Cerebellar cortex (tissue), 1 donor: ENCODE measurements at places on chromosomes 3 and 15.

DNA sequence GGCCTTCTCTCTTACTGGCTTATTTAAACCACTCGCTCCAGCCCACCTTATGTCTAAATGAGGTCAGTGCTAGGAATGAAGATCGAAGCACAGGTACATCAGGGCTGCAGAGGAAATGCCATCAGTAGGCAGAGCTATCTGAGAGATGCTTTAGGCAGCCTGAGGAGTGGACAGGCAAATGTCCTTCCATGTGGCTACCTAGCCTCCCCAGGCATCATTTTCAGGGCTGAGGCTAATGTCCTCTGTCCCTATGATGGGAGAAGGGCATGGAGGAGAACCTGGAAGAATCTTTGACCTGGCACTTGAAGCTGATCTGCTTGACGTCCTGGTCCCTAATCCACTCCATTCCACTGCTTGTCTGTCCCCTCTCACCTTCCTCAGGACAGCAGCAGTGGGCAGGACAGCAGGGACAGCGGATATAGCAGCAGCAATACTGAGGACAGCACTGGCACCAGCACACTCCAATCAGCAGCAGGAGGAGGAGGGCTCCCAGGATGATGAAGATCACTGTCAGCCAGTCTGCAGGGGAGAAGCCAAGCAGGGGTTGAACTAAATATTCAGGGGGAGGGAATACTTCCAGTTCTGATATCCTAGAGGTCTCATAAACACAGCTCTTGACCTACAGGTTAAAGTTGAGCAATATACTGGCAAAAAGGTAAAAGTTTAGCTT lies 21.0 kb downstream of the ILDR1 start:
- DNase-seq: no peak

DNA sequence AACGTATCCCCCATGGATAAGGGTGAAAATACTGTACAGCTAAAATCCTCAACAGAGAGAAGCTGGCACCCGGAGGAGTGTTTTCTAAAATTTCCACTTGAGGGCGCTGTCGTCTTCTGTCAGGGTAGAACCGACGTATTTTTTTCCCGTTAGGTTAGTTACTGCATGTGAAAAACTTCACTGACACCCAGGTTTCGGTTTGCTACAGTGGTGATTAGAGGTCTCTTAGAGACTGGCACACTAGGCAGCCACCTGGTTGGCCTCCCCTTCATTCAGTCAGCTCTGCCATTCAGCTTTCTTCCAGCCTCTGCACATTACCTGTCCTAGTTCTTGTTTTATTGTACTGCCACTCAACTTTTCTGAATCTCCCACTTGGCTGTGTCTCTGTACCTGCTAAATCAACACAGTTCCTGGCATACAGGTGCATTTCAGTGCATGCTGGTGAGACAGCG lies 18.4 kb downstream of the CCK start:
- peak; percentile 72 for DNase-seq

DNA sequence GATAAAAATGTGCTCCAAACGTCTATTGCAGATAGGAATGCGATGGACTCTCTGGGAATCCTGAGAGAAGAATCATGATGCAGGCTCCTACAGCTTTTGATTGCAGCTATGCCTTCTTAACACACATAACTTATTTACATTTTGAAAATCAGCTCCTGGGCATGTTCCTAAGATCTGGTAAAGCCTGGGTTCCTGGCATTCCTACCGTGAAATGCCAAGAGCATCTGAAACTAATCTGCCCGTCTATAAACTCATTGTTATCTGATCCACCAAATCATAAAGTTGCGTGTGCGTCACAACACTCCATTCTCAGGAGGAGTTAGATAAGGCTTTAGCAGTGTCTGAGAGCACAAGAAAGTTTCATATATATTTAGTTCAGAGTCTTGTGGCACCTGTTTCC lies 79.0 kb upstream of the VGLL3 start:
- DNase-seq: no peak

GRCh38 chr3:70716832-70717231 lies 404.4 kb upstream of the MDFIC2 start:
- no peak for DNase-seq

DNA sequence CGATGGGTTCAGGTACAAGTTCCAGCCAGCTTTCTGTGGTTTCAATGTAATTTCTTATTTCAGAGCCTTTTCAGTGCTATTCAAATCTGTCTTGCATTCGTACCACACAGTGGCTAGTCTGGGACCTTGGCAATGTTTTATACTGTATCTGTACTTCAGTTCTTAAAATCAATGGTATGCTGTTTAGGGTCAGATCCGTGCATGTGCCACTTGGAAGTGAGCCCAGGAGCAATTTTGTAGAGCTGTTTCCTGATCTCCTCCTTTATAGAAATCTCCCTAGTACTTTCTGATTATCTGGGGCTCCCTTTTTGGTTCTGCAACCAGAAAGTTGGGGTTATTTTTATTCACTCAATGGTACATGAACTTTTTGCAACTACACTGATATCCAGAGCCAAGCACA lies 59.5 kb upstream of the NDUFB4 start:
- DNase-seq: no peak

DNA sequence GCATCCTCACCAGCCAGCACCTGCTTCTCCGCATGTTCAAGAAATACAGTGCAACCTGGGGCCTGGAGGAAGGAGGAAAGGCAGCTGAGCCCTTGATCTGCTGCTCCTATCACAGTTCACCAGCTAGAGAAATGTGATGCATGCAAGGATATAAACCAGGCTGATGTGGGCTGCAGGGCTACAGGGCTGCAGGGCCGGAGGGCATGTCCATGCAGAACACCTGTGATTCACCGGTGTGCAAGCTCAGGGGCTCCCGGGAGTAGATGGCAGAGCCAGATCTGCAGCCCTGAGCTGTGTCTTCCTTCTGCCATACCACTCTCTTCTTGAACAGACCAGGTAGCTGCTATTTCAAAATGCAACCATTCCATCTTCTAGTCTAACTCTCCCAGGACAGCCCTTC lies 84.9 kb downstream of the HMG20A start:
- no peak for DNase-seq

DNA sequence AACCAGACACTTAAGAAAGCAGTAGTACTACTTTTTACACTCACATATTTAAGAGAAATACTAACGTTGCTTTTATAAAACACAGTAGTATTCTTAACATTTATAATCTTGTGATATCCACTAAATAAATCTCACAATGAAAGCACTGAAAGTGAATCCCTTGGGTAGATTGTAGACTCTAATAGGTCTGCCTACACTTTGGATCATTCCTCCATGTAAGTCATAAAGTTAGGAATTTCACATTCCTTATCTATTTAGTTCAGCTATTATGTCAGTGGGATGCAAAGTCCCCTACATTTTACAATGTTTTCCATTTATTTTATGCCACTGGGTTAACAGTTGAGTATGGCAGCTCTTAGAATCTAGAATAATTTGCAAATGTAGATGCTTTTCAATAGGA lies 330.7 kb downstream of the LSAMP start:
- no peak for DNase-seq

GRCh38 chr3:154559623-154560022 lies 129.6 kb upstream of the GPR149 start:
- DNase-seq: no peak

- DNase-seq: peak; percentile 81
Observed at GRCh38 chr15:90192961-90193786, 8.0 kb upstream of the SEMA4B start.

DNA sequence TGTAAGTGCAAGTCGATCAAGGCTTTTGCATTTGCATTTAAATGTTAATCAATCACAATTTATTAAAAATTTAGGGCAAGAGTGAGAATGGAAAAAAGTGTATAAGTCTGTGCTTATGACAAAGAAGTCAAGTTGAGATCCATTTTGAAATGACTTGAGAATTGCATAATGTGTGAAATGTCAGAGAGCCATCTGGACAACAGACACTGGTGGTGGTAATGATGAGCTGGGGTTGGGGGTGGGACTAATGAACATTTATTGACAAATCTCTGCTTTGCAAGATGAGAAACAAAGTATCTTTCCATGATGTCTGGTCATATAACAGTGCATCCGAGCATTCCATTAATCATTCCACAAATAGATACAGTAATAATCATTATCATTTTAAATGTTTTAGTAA lies 89.4 kb upstream of the ZBTB20 start:
- no peak for DNase-seq
